ENCODE measurements at places on chromosomes 4 and X. TPM values are rescaled to one million over a fixed set of nuclear protein-coding genes. Genes with fewer than 3 reads are reported as not detected.

DNA sequence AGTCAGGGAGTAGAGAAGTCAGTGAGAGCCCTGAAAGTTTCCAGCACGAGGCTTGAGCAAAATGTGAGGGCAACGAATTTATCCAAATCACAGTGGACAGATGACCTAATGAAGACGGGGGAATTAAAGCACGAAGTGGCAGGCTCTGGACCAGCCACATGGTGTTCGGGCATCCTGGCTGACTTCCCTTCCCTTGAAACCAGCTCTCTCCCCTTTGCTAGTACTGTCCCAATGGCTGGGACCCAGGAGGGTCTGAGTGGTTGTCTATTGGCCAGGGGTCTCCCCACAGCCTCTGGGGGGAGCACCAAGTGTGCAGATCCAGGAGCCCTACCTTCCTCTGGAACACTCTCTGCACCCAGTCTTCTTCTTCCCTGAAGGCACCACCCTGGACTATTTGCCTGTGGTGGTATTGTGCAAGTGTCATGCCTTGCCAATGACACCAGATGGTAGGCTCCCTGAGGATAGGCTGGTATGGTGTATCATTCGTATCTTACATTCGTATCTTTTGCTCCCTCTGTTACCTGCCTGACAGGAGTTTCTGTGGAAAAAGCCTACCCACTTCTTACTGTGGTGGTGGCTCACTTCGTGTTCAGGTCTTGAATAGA lies 2.1 kb downstream of the APLN start:
- peak; percentile 48 for DNase-seq

DNA sequence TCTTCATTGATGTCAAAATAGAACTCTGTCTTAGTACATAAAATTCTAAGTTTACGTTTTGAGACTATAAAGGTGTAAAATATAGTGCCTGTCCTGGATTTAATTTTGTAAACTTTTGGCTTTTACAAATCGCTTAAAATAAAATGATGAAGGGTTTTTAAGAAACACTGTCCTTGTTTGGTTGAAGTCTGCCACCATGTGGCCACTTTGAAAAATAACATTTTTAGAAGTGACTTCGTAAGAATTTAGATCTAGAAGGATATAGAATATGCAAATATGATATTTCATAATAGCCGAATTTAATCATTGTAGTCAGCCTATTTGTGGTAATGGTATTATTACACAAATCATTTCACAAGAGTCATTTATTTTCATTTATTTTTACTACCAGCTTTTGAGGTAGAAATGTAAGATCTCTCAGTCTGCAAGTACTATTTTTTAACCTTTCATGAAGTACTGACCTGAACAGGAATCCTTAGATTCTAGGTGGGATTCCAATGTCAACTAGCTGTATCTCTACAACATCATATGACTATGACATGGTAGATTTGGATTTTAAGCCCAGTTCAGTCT lies 31.0 kb upstream of the FAT4 start:
- no peak for DNase-seq

The SOWAHD gene
- total RNA-seq: 1.5 TPM

GRCh38 chr4:113586072-113586471 lies 175.5 kb downstream of the CAMK2D start:
- no peak for DNase-seq

GRCh38 chr4:39970671-39971640 lies 6.8 kb downstream of the PDS5A start:
- DNase-seq: no peak

Measured in osteocyte (in vitro differentiated cells).